ENCODE measurements at places on chromosomes 5 and 9.

DNA sequence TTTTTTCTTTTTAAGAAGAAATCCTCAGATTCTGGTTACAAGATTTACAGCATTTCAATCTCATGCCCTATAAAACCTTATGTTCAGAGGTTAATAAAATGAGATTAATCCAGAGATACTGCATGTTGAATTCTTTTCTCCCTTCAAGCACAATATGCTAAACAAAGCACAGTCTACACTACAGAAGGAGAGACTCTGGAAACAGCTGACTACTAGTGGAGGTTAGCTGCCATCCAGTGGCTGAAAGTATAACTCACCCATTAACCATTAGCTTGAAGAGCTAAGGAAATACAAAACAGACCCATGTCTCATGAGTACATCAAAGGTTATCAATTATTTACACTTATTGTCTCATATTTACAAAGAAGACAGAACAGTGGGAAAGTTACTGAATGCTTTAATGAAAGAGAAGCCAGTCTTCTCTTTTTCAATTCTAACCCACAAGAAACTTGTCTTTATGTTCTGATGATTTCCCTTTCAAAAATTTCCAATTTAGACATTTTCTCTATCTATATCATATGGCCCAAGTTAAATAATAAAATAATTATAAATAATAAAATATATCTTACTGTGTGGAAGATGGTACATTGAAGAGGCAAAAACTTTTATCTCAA, 12.7 kb upstream of the DNAH5 start:
- DNase-seq: peak; percentile 75

- DNase-seq: no peak
These were observed 2.5 kb upstream of the ZMYND19 start for GRCh38 chr9:137592767-137593166.

DNA sequence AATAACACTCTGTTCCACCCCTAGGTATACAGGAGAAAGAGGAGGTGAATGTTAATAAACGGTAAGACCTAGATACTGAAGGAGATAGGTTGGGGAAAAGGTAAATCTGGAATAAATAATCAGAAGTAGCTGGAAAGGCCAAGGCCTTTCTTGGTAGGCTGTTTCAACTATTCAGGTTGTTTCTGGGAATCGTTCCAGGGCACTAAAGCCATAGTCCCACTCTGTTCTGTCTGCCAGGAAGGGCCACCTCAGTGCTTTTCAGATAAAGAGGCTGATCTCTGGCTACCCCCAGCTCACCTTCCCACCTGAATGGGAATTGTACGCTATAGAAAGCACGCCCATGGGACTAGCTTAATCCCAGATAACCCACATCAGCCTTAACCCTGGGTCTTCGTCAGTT, 32.9 kb downstream of the DCAF12 start:
- no peak for DNase-seq

- DNase-seq: no peak
These were observed 1.6 kb upstream of the GALT start for GRCh38 chr9:34644766-34645314.

DNA sequence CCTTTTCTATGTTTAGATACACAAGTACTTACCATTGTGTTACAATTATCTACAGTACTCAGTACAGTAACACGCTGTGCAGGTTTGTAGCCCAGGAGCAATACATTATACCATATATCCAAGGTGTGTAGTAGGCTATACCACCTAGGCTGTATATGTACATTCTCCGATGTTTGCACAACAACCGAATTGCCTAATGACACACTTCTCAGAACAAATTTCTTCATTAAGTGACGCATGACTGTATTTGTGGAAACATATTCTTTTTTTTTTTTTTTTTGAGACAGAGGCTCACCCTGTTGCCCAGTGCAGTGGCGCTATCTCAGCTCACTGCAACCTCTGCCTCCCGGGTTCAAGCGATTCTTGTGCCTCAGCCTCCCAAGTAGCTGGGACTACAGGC, 4.0 kb upstream of the RAD23B start:
- DNase-seq: no peak

DNA sequence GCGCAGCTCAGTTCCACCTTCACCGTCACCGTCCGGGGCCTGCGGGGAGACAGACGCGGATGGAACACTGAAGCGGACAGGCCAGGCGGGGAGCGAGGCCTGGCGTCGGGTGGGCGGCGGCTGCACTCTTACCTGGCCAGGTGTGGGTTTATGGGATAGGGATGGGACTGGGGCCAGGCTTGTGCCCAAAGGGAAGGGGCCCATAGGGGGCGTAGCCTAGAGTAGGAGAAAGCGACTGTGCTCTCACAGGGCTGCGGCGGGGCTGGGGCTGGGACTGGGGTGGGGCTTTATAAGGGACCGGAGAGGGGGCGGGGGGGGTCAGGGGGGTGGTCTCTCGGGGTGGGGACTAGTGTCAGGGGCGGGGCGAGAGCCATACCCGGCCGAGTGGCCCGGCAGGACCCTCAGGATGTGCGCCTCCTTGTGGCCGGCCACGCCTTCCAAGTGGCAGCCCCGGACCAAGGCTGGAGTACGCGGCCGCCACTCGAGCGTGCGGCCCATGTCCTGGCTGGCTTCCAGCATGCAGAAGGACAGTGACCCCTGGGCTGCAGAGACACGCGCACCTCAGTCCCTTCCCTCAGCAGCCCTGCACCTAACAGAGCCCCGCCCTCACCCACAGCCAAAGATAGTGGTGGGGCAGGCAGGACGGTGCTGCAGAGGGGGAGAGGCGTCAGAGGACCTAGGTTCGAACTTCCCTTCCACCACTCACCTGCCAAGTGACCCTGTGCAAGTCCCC, 22.8 kb downstream of the FPGS start:
- no peak for DNase-seq

DNA sequence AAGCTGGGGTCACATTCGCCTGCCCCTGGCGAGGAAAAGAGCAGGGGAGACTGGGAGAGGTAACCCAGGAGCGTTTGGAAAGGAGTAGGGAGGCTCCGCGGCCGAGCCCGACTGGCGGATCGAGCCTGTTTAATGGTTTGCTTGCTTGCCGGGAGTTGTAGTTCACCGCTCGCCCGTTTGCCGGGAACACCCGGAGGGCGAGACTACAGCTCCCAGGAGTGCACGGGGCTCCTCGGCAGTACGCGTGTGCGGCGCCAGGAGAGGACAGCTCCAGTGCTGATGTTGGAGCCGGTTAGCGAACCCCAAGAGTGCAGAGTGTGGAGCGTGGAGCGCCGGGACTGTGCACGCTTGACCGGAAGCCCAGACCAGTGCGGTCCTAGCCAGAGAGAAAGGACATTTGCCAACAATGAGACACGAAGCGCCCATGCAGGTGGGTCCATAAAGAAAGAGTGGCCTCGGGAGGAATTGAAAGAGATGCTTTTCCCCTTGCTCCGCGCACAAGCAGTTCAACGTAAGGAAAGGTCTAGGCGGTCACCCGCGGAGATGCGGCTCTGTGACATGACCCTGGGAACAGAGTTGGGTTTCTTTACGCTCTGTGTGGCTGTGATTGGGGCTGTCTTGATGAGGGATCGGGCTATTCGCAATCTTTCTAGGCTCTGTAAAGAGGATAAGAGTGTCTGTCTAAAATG, at the start of gene RAB3C:
RAB3C (plus strand) TSS at position 273 of the 689 bp plus-strand sequence; CDS start at position 407, 134 bp downstream.
- peak; percentile 81 for DNase-seq

DNA sequence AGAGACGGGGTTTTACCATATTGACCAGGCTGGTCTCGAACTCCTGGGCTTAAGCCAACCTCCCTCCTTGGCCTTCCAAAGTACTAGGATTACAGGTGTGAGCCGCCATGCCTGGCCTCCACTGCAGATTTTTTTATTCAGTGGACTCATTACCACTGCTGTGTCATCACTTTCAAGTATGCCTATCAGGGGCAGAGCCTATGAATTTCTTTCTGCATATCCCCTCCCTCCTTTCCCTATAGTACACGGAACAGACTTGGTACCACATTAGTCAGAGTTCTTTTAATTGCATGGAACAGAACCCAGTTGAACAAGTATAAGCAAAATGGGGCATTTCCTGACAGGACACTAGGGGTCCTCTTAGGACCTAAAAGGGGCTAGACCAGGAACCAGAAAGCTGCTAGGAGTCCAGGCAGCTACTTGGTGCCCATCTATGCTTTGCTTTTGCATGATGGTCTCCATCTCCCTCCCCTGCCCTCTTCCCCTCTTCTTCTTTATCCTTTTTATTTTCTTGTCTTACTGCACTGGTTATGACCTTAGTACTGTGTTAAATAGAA, 5.8 kb downstream of the BSPRY start:
- DNase-seq: no peak

- DNase-seq: peak; percentile 16
These were observed 217.4 kb downstream of the DMRT2 start for GRCh38 chr9:1267581-1267980.

- no peak for DNase-seq
These were observed 92.3 kb downstream of the SVEP1 start for GRCh38 chr9:110487196-110487595.

DNA sequence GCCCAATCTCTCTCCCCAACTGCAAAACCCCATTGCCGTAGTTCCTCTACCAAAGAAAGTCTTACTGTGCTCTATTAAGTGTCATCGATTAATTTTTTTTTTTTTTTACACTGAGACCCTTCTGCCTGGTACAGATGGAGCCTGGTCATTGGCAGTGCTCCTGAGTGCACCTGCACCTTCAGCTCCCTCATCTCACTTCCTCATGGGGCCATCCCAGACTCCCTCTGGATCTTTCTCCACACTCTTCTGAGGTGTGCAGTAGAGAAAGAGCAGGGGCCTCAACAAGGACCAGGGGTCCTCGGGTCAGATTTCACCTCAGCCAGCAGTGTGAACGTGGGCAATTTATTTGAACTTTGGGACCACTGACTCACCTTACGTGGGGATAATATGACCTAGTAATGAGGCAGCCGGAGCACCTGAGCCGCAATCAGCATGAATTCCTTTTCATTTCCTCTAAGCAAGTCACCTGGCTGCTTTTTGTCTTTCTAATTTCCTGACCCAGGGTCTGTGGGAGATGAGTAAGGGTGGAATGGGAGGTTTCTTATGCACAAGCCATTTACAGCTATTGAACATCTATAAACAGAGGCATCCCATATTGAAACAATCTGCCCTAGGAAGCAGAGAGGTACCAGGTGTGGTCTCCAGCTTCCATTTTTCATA, 22.3 kb upstream of the GABRP start:
- DNase-seq: no peak

- DNase-seq: no peak
These were observed 6.1 kb downstream of the IL31RA start for GRCh38 chr5:55857247-55857640.

Data from NCI-H1105 (cell line).